ENCODE measurements at places on chromosomes 5 and 9.

DNA sequence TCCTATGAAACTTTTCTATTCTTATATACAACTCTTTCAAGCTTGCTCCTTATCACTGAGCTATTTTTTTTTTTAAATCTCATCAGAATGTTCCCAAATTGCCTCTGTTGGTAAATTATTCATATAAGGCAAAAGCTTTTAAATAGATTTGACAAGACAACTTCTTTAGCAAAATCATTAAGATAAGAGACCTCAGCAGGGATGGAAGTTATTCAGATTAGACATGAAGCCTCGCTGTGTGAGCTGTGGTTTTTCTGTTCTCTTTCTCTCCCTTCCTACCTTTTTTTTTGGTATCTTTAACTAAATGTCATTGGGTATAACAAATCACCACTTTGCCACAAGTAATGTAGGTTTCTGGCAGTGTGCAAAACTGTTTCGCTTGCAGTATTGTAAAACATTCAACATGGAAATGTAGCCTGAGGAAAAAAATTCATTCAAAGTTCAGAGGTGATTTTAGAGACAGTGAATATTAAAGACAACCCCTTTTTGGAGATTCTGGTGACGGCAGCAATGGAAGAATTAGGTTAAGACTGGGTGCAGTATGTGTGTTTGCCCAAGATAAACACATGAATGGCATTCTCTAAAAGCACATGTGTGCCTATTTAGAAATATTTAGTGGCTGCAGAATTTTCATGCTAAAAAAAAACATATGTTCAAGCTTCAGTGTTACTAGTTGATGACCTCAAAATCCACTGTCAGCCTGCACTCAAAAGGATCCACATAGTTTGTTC lies 467.1 kb downstream of the ZNF608 start:
- no peak for DNase-seq

- DNase-seq = no peak
These were observed 451.6 kb downstream of the TLE1 start for GRCh38 chr9:81237565-81238231.

DNA sequence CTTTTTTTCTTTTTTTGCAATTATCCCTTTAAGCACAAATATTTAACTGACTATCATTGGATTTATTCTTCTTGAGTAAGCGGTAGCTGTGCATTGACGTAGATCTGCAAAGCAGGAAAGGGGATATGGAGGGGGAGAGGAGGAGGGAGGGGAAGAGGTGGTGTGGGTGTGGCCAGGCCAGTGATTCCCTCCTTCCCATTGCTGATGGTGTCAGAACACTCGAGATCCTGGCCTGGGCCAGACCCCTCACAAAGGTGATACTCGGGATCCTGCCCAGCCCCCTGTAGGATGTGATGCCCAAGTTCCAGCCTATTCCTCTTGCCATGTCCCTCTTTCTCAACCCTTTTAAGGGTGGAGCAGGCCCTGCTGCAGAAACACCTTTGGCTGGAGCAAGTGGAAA lies 9.9 kb downstream of the SLC36A3 start:
- DNase-seq = no peak

GRCh38 chr5:41335596-41336181 lies 122.4 kb upstream of the C6 start:
- no peak for DNase-seq

DNA sequence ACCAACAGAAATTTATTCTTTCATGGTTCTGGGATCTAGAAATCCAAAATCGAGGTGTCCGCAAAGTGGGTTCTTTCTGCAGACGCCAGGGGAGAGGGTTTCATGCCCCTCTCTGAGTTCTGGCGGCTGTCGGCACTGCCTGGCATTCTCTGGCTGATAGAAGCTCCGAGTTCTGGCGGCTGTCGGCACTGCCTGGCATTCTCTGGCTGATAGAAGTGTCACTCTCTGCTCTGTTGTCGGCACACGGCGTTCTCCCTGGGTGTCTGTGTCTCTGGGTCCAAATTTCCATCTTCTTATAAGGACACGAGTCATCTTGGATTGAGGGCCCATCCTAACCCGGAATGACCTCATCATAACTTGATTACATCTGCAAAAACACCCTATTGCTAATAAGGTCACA lies 7.6 kb downstream of the GFI1B start:
- DNase-seq = no peak

DNA sequence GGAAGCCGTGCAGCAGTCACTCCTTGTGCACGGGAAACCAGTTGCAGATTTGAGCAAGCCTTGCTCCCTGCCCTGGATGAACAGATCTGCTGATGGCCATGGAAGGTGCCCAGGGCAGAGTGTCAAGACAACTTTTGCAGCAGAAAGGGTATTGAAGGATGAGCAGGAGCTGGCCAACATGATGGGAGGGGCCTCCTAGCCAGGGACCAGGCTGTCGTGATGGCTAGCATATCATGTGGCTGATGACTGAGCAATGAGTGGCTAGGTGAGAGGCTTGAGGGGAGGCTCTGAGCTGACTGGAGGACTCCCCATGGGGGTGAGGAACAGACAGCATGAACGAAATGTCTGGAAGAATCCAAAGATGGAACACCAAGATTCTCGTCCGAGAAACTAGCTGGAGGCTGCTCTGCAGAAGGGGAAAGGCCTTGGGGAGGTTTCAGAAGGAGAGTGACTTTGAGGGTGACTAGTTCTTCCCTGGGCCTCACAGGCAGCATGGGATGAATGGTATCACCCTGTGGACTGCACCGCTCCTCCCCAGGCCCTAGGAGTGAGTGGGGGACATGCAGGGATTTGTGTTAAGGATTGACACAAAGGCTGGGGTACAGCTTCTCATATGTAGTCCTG lies 18.5 kb downstream of the PPARGC1B start:
- no peak for DNase-seq

- DNase-seq = peak; percentile 15
These were observed 391.0 kb upstream of the WWC1 start for GRCh38 chr5:167900340-167900935.

DNA sequence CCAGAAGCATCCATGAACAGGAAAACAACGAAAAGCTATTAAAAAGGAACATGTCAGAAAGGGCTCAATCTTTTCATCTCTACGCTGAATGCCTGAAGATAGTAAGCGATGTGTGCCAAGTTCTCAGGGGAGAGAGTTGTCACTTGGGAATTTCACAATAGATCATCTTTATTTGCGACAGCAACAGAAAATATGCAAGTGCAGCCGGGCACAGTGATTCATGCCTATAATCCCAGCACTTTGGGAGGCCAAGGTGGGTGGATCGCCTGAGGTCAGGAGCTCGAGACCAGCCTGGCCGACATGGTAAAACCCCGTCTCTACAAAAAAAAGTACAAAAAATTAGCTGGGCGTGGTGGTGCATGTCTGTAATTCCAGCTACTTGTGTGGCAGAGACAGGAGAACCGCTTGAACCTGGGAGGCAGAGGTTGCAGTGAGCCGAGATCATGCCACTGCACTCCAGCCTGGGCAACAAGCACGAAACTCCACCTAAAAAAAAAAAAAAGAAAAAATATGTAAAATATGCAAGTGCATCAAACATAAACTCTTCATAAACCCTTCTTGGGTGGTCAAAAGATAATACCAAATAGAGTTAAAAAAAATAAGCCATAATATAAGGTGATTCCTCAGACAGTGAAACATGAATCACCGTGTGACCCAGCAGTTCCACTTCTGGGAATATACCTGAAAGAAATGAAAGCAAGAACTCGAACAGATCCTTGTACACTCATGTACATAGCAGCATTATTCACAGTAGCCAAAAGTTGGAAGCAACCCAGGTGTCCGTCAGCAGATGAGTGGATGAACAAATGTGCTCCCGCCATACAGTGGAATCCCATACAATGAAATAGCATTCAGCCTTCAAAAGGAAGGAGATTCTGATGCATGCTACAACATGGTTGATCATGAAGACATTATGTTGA lies 16.2 kb downstream of the SFXN1 start:
- DNase-seq = no peak

DNA sequence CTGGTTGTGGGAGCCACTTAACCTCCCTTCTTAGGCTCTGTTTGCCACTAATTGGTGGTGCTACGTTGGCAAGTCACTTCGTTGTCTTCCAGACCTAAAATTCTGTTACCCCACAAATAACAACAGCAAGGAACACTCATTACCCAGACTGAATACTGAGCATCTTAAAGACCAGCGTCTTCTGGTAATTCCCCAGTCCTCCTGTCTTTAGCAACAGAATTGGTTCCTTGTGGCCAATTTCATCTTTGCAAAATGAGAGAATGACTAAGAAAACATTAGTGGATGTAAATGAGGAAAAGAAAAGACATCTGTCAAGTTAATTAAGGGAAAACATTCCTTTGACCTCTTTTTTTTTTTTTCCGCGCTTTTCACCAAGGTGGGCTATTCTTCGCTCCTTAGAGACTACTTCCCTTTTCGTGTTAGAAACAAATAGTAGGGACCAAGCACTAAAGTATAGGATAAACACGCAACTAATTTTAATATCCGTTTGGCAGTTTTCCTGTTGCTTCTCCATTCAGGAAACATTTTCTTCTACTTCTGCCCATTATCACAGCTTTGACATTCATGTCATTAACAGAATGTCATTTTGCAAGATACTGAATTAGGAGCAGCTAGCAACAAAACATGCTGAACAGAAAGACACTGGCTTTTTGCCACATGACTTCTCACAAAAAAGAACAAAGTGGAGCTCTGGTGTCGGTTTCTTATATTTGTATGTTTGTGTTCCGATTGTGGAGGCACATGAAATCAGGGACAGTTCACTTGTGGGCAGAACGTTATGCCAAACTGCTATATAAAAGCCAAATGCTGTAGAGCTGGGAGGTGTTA lies 154.2 kb downstream of the CD180 start:
- DNase-seq = no peak

DNA sequence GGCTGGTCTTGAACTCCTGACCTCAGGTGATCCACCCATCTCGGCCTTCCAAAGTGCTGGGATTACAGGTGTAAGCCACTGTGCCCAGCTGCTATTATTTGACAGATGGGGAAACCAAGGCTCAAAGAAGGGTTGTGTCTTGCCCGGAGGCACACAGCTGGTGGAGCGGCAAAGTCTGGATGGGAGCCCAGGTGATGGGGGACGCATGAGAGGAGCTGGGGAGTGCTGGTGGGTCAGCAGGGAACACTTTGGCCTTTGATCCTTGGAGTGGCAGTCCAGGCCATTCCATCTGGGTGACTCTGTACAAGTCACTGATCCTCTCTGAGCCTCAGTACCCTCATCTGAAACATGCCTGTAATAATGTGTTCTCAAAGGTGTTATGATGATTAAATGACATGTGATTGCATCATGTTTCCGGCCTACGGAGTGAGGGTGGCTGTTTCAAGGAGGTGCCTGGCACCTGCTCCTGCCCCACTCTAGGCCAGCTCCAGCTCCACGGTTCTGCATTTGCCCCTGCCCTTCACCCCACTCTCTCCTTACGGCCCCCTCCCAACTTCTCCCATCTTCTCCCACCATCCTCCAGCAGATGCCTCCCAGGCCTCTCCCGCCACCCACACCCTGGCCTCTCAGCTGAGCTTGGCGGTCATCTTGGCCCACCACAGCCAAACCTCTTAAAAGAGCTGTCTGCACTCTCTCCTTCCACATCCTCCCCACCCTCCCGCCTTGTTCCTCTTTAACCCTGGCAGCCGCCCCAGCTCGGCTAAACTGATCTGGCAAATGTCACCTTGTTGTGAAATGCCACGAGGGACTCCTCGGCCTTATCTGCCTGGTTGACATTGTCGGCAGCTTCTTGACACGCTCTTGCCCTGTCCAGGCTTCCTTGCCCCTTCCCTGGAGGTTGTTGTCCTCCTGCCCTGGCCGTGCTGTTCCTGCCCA lies 5.5 kb upstream of the DBN1 start:
- DNase-seq = no peak

DNA sequence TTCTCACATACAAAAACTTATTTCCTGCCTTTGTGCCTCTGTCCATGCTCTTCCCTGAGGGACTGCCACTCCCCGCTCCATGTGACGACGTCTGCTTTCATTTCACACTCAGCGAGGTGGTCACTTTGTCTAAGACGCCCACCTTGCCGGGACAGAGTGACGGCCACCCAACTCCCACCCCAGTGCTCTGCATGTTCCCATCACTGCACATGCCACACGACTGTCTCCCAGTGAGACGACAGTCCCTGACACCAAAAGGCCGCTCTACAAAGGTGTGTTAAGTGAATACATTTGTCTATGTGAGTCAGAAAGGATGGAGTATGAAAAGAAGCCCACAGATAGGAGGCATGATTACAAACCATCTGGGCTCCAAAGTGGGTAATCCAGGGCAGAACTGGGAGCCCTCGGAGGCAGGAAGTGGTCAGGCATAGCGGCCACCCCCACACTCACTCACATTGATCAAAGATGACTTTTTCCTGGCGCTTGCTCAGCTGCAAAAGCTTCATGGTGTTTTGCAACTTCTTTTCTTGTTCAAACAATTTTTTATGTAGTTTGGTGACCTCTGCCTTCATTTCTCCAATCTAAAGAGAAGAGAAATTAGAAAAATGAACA lies 185.8 kb downstream of the CDK5RAP2 start:
- no peak for DNase-seq

DNA sequence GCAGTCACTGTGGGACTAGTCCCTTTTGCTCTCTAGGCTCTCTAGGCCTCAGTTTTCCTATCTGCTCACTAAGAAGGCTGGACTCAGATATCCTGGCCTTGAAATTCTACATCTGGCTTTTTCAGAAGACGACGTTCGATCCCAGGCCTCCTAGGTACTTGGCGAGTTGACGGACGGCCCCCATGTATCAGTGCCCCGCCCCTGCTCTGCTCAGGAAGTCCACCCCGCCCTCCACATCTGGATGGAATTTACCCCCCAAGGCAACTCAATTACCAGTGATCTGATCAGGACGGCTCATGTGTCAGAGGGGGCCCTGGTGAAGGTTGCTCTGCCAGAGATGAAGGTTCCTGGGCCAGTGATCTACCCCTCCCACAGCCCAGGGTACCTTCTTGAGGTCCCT lies 44.1 kb upstream of the SYNPO start:
- DNase-seq = no peak

DNA sequence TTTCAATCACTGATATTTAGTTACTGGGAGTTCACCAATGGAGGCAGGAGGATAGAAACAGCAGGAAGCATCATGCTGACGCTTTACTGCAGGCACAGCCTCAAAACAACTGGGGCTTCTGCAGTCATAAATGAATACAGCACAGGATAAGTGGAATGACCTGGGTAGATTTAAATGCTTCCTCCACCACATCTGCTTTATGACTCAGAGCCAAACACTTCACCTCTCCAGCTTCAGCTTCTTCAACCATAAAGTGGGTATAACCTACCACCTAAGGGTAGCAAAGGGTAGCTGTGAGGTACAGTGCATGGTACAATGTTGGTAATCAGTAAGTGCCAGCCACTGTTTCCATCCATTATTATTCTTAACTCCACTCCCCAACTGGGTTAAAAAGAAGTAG lies 28.4 kb downstream of the RASEF start:
- DNase-seq = peak; percentile 81

DNA sequence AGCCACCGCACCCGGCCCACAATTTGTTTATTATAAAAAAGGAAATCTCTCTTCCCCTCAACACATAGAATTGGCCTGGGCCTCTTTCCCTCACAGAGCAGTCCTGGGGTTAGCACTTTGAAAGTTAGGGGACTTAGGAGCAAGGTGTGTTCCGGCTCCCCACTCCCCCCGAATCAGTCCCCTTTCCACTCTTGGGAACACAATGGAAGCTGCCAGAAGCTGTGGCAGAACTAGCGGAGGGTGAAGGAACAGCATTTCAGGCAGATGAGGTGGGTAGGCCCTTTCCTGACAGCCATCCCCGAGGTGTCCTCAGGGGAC lies 16.4 kb upstream of the C5orf47 start:
- no peak for DNase-seq

Data from NCI-H69 (cell line).